ENCODE measurements at places on chromosomes 11 and 22.

DNA sequence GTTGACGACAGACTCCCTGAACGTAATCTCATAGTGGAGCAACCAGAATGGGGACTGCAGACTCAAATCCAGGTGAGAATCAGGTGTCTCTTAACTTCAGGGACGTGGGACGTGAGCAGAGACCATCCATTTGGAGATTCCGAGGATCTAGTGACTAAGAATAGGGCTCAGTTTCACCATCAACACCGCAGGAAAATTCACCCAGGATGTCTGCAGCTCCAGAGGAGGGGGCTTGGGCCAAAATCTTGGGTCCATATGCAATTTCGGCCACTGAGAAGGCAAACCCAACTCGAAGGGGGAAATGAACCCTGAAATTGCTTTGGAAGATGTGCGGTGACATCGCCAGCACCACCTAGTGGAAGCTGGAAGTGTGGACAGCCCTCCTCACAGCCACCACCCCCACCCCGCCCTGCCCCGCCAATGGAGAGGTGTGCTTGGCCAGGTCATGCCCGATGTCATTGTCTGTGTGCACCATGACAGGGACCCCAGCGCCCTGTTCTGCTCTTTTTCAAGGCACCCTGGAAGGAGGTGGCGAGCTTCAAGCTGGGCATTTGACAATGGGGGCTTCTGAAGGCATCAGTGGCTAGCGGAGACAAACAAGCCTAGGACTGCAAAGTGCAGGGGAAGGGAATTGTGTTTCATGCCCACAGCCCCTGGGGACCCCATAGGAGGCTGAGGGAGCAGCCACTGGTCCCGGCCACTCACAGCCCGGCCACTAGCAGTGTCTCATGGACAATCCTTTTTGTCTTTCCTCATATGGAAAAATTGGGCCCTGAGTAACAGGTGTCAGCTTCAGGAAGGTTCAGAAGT lies 24.8 kb downstream of the APOL1 start:
- DNase-seq, result no peak

DNA sequence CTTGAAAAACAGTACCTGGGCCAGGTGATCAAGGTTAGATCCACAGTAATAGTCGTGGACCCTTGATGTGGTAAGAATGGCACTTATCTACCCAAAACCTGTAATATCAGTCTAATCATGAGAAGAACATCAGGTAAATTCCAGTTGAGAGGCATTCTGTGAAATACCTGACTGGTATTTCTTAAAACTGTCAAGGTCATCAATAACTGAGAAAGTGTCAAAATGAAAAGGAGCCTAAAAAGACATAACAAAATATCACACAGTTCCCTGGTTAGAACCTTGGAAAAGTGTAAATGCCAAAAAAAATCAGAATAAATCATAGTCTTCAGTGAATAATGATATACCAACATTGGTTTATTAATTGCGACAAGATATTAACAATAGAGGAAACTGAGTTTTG lies 155.4 kb upstream of the CCDC90B start:
- no peak for DNase-seq

GRCh38 chr11:46528445-46529094 lies 65.3 kb downstream of the AMBRA1 start:
- no peak for DNase-seq

- no peak for DNase-seq
These were observed 2.9 kb downstream of the SEC14L2 start for GRCh38 chr22:30399718-30400117.

All from left forelimb (tissue), 1 donor.